T-helper 2 cell (primary cell): ENCODE measurements at places on chromosomes 13 and 19.

DNA sequence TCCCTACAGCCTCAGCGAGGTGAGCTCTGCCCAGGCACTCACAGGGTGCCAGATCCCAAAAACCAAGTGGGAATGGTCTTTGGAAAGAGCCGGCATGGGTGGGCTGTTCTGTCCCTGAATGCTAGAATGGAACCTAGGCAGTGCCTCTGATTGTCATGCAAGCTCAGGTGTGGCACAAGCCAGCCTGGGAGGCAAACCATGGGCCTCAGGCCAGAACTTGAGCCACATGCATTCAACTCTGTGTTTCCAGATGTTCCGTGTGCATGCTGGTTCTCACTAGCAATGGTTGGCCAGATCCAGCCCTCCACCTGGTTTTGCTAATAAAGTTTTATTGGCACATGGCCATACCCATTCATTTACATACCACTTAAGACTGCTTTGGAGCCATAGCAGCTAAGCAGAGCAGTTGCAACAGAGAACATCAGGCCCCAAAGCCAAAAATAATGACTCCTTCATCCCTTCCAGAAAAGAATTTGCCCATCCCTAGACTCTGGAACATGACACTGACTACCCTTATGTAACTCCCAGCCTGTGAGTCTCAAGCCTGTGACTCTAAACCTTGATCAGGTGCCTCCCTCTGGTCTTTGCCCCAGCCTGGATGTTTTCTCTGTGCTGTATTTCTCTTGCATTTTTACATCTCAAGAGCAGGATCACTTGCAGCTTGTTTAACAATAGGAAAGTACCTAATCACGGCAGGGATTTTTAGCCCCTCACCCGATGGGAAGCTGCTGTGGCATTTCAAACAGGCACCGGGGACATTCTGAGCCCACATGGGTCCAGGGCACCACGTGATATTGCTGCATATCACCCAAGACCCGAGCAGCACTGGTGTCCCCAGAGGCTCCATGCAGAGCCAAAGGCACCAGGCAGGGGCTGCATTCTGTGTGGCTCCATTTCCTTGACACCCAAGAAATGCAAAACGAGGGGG, 55.4 kb upstream of the USE1 start:
- no peak for DNase-seq

- DNase-seq = no peak
Measured at GRCh38 chr13:28421676-28422410, 73.1 kb downstream of the FLT1 start.

- no peak for DNase-seq
Measured at GRCh38 chr13:31739226-31739625, at the start of gene RXFP2. Gene RXFP2 (plus strand): TSS chr13:31739526. CDS start chr13:31739613, 87 bp downstream.

DNA sequence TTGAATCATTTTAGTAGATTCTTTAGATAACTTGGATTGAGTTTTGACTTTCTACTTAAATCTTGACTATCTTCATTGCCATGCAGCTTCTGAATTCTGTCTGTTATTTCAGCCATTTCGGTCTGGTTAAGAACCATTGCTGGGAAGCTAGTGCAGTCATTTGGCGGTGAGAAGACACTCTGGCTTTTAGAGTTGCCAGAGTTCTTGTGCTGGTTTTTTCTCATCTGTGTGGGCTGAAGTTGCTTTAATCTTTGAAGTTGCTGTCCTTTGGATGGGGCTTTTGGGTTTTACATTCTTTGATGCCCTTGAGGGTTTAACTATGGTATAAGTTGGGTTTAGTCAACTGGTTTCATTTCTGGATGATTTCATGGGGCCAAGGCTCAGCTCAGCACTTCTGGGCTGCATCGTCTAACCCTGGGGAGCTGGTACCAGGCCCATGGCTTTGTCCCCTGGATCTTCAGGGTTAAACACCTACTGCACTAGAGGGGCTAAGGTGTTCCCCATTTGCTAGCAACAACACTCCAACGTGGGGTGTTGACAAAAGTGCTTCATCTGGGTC, 10.0 kb upstream of the IGFL2 start:
- no peak for DNase-seq

- DNase-seq = peak; percentile 59
Measured at GRCh38 chr19:53792721-53793433, 31.2 kb downstream of the NLRP12 start.

GRCh38 chr13:80305737-80306136, 35.2 kb downstream of the SPRY2 start:
- DNase-seq = no peak

DNA sequence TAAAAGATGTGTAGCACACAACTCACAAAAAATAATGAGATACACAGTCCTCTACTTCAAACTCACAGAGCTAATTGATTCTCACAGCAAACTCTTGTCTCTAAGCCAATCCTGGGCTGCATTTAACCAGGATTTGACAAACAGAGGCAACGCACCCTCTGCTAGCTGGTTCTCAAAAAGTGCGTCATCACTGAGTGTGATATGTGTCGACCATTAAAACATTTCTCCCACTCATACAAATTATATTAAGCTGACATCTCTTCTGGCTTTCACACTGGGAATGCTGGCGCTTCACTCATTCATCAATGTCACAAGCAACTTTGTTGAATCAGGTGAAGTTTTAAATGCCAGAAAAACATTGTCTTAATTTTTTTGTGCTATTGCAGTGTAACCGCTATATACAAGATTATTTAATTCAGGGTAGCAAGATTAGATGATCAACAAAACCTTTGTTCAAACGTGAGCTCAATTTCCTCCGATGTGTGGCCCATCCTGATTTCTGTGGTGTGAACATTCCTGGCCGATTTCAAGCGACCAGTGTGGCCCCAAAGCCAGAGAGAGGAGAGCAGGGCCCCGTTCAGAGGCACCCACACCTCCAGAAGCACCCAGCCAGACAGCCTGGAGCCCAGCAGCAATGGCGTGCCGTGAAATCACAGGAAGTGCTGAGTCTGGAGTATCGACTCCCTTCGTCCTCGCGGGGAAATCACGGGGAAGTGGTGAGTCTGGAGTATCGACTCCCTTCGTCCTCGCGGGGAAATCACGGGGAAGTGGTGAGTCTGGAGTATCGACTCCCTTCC, 49.4 kb downstream of the RASA3 start:
- DNase-seq = no peak

- no peak for DNase-seq
Measured at GRCh38 chr19:31532034-31532433, 182.8 kb upstream of the TSHZ3 start.

DNA sequence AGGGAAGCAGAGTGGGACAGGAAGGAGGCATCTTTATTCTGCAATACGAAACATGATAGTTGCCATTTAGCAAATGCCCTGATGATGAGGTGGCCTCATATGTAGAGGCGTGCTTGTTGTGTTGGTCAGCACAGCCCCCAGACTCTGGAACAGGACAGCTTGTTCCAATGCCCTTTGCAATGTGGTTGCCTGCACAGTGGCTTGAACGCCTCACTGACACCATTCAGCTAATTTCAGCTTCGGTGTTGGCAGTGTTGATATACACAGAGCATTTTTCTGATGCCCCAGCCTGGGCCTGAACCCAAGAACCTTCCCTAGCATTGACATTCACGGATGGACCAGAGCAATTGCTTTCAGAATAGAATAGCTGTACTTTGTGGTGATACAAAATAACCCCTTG, 133.3 kb downstream of the HS6ST3 start:
- no peak for DNase-seq

GRCh38 chr13:20230913-20231838, 943 bp downstream of the GJB6 start:
- DNase-seq = no peak

GRCh38 chr19:41478171-41478570, 35.2 kb downstream of the ERICH4 start:
- DNase-seq = no peak

DNA sequence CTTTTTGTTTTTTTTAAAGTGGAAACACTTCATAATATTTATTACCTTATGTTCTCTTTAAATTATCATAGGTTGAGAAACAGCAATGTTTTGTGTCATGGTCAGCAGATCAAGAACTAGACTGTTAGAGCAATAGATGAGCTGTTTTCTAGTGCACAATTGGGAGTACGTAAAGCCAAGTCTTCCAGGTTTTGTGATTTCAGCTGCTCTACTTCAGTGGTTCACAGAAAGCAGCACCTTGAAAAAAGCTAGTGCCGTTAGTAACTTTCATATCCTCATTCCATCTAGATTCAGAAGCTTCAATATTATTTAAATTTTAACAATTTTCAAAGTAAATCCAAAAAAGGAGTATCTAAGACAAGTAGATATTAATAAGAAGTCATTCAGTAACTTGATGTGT, 1.9 kb downstream of the GPR18 start:
- no peak for DNase-seq

DNA sequence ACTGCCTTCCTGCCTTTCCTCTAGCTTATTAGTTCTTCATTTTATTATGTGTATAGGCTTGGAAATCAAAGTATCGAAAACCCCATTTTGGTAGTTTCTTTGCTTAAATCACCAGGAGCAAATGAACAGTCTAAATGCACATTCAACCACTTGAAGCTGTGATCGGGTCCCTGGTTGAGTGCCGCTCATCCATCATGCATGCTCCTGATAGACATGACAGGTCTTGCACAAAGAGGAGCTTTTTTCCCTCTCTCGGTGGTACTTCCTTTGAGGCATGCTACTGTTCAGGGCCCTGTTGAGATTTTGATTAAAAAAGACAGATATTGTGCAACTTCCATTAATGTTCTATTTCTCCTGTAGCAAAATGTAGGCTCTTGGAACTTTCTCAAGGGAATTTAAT, 185.8 kb downstream of the OLFM4 start:
- DNase-seq = no peak

DNA sequence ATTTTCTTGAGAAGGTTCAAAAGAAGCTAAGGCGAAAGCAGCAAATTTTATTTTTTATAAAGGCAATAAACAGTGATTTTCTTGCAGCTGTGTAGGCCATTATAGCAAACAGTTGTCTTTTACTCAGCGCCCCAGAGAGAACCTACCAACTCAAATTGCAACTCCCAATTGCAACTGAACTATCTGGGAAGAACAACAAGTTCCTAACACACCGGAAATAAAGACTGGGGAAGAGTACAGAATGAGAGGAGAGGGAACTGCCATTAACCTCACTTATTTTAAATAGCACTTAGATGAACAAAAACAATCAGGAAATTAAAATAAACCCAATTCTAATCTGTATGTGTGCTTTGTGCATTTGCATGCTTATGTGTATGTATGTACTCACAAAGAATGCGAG, 171.1 kb downstream of the KCTD12 start:
- no peak for DNase-seq

GRCh38 chr13:111621164-111621563, 300.7 kb downstream of the TEX29 start:
- DNase-seq = no peak

DNA sequence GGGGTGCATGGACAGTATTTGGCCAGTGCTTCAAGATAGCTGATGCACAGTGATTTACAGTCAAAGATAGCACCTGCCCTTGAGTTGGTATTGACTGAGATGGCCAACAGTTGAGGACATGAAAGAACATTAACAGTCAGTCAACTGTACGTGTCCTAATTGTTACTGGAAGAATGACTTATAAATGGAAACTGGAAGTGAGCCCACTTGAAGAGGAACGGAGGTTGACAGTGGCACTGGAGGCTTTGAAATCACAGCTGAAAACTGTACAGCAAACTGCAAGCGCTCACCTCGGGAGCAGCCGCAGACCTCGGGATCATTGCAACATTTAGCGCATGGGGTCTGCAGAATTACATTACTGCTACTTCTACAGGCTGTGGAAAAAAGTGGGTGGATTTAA, 77.1 kb downstream of the GGACT start:
- DNase-seq = no peak

DNA sequence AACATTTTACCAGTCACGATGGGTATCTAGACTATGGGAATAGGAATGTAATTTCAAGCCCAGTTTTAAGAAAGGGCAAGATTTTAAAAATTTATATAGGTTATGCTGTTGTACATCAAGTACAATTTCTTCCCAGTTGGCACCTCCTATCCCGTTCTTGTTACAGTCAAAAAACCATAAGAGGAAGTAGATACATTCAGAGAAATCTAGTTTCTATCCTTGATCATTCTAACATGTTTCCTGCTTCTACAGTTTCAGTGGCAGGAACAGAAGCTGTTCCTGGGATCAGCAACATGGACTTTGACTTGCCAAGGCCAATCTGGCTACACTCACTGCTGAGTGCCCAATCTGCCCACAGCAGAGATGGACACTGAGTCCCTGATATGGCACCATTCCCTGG, 14.7 kb upstream of the FPR3 start:
- DNase-seq = no peak

DNA sequence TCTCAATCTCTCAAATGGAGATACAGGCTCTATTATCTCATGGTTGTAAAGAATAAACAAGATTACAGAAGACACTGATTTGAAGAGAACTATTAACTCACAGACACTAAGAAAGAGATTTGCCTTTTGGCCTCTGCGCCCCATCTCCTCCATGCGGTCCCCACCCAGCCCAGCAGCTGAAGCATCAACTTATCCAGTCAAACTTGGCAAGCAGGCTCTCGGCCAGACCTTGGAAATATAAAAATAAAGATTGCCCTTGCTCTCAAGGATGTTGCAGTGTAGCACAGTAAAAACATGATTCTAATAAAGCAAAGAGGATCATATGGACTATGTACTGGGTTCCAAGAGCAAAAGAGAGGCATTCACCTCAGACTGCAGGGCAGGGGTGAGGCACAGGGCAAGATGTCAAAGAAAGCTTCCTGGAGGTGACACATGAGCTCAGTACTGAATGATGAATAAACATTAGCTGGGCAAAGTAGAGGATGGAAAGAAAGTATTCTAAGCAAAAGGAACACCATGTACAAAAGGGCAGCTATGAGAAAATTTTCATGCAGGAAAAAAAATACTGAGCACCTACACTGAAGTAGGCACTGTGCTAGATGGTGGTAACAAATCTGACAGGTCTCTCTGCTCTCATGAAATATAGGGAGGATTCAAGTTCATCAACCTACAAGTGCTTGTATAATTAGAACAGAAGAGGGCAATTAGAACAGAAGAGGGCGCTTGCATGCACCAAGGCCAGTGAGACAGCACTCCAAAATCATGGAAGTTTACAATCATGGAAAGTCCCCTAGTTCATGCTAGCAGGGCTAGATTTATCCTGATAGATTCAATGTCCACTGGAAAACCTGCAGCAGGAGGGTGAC, 85.0 kb downstream of the SACS start:
- DNase-seq = no peak

DNA sequence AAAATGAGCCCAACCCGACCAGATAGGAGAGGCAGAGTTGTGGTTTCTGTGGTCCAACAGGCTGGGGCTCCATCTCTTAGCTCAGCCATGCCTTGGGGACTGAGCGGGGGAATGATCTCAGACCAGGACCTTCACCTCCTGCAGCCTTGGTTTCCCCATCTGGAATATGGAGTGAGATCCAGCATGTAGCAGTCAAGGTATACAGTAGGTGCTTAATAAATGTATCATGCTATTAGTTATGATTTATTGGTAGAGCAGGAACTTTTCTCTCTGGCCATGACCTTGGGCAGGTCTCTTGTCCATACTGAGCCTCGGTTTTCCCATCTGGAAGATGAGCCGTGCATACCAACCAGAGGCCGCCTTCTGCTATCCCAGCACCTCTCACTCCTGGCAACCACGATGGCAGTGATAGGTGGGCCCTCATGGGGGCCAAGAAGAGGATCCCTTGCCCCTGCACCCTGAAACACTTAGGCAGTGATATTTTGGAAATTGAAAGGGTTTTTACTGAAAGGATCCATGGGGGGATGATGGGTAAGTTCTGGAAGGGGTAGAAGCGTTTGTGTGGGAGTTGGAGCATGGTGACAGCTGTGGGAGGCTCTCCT, 9.1 kb downstream of the TM6SF2 start:
- no peak for DNase-seq
